ENCODE measurements at places on chromosomes 5 and 9.

- DNase-seq, result no peak
These were observed 19.5 kb downstream of the ERAP1 start for GRCh38 chr5:96788112-96788749.

- DNase-seq, result no peak
These were observed 118.7 kb downstream of the NDUFS4 start for GRCh38 chr5:53678981-53679660.

DNA sequence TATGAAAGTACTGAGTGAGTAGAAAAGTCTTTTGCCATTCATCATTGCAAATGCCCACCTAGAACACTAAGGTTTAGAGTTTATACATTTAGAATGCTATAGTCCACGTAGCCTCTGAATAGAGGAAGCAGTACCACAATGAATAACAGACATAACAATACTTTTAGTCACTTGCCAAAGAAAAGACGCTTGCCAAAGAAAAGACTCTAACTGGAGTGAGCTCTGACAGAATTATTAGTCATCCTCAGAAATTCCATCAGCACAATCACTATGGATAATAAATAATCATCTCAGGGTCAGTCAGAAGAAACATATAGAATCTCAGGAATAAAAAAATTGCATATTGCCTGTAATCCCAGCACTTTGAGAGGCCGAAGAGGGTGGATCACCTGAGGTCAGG, 168.5 kb upstream of the TARS1 start:
- DNase-seq, result no peak

- no peak for DNase-seq
These were observed 34.4 kb upstream of the SLC25A51 start for GRCh38 chr9:37938121-37938891.

- no peak for DNase-seq
These were observed 121.4 kb downstream of the MED10 start for GRCh38 chr5:6256901-6257300.

- no peak for DNase-seq
These were observed 262.4 kb downstream of the GRIA1 start for GRCh38 chr5:153752890-153753289.

- DNase-seq, result no peak
These were observed 56.0 kb upstream of the FOXI1 start for GRCh38 chr5:170049713-170050112.

DNA sequence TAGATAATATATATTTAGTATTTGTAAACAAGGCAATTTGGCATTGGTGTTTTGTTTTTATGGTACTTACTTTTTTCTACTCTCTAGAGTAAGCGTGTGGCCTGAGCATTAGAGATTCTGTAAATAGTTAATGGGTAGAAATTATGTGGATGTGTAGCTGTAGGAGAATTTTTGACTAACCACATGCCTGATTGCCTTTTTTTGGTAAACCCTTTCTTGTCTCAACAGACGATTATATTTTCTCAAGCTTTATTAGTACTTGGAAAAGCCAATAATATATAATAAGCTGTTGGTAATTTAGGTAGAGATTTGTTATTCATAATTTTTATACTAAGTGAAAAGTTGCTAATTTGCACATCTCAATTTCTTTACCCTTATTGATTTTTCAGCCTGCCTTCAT, 76.8 kb downstream of the FCHO2 start:
- no peak for DNase-seq

GRCh38 chr5:175772747-175773533, 98.4 kb upstream of the CPLX2 start:
- no peak for DNase-seq

DNA sequence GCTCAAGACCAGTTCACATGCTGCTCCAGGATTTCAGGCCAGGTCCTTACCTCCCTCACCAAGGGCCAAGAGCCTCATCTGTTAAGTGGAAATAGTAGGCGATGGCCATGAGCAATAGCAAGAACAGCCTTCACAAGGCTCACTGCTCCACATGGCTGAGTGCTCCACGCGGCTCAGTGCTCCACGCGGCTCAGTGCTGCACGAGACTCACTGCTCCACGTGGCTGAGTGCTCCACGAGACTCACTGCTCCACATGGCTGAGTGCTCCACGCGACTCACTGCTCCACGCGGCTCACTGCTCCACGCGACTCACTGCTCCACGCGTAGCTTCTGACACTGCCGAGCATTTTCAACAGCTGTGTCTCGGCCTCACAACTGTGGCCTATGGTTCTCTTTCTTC, 36.4 kb upstream of the ADAMTS2 start:
- DNase-seq, result no peak

- DNase-seq, result peak; percentile 0
These were observed 83.6 kb downstream of the LMX1B start for GRCh38 chr9:126697330-126697729.

- DNase-seq, result peak; percentile 29
These were observed 601 bp downstream of the ERGIC1 start for GRCh38 chr5:172834415-172835289.

DNA sequence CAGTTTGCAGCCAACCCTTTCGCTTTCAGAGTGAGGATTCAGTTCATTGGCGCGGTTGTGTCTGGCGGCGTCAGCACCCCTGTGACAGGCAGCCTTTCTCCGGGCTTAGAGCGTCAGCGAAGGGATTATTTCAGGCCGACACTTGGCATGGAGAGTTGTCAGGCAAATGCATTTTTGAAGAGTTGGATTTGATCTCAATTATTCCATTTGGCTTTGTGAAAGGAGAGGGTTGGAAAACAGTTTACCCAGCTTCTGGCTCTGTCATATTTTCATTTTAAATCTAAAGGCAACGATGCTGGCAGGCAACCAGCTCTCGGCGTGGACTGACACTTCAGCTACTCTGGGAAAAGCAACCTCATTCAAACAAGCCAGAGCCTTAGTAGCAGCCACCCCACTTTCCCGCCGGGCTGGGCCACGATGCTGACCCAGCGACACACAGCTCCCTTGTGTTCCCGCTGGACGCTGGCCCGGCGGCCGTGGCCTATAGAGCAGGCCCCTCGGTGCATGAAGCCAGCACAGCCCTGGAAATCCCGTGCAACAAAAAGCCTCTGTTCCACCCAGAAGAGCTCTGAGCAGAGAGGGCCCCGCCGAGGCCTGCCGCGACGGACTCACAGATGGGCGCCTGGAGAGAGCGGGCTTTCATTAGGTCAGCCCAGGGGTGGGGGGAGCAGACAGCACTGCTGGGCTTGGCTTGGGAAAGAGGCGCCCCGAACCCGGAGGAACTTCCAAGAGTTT, 28.9 kb upstream of the LPCAT1 start:
- DNase-seq, result no peak

- no peak for DNase-seq
These were observed 162.7 kb upstream of the NFIL3 start for GRCh38 chr9:91586282-91586681.

GRCh38 chr5:24642022-24642421, 2.8 kb downstream of the CDH10 start:
- no peak for DNase-seq

DNA sequence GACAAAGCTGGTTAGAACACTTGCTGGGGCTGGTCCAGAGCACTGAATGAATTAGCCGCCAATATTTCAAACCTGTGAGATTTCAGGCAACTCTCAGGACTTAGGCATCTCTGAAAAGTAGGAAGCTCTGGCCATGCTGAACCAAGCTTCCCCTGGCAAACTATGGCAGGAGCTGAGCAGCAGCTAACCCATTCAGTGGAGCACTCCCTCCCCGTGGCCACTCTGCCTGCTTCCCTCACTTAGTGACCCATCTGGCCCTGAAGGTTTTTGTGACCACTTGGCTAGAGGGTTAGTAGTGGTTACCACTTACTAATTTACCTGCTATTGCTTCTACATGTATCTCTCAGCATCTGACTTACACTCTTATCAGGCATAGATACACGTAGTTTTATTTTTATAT, 25.5 kb downstream of the FOXI1 start:
- no peak for DNase-seq

GRCh38 chr5:53022930-53023511, 33.9 kb downstream of the ITGA2 start:
- DNase-seq, result no peak

GRCh38 chr9:130051855-130052254, 1.9 kb upstream of the GPR107 start:
- no peak for DNase-seq

DNA sequence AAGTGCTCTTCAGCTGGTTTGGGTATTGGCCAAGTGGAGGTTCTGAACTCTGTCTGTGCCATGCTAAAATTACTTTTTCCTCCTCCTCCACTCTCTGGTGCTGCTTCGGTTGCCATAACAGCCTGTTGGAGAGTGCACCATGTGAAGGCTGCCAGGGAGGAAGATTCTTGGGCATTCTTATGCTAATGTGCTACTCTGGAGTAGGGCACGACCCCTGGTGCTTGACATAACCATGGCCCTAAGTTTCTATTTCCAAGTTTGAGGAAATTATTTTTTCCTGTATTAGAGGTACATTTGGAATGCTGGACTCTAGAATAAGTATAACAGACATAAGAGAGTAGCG, 111.6 kb downstream of the ARHGAP26 start:
- DNase-seq, result no peak

DNA sequence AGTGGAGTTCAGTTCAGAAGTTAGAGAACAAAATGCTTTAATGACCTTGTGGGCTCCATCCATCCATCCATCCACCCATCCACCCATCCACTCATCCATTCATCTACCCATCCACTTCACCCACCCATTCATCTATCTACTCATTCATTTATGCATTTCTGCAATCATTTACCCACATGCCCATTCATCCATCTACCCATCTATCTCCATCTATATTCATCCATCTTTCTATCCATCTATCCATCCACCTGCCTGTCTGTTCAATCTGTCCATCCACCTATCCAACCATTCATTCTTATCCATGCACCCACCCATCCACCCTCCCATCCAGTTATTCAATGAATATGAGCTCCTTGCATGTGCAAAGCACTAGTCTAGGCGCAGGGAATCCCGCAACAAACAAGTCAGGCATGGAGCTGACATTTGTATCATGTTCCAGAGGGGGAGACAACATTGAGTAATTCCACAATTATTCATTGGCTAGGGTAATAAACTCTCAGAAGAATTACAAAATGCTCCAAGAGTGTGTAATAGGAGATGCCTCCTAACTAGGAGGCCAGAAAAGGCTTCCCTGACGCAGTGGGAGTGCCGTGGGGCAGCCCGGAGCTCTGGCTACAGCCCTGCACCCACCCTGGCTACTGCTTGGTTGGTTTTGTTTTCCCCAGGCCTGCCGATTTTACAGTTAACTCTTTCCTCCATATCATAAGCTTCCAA, 211.2 kb downstream of the NXNL2 start:
- DNase-seq, result no peak

DNA sequence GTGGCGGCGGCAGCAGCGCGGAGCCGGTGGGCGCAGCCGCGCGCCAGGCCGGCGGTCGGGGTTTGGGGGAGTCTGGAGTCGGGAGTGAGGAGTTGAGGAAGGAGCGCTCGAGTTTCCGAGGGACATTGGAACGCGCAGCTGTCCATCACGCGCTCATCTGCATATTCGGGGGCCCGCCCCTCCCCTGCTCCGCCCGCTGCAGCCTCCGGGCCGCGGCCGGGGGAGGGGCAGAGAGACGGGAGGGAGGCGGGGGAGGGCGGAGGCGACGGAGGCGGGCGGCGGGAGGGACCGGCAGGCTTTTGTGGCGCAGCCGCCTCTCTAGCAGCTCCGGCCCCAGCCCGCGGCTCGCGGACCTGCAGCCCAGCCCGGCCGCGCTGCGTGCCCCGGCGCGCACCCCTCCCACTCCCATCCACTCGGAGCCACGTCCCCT, at the start of gene IRX2:
Gene IRX2, minus strand, starts transcription at position 86 of the 430 bp plus-strand sequence. CDS start 264 bp downstream, outside the sequence.
- no peak for DNase-seq
